Left lung (tissue), 14 donors: ENCODE measurements at places on chromosomes 1 and 21. TPM values are rescaled to one million over a fixed set of nuclear protein-coding genes. Genes with fewer than 3 reads are reported as not detected.

Gene PLXNA2
- total RNA-seq: 73.5 TPM

DNA sequence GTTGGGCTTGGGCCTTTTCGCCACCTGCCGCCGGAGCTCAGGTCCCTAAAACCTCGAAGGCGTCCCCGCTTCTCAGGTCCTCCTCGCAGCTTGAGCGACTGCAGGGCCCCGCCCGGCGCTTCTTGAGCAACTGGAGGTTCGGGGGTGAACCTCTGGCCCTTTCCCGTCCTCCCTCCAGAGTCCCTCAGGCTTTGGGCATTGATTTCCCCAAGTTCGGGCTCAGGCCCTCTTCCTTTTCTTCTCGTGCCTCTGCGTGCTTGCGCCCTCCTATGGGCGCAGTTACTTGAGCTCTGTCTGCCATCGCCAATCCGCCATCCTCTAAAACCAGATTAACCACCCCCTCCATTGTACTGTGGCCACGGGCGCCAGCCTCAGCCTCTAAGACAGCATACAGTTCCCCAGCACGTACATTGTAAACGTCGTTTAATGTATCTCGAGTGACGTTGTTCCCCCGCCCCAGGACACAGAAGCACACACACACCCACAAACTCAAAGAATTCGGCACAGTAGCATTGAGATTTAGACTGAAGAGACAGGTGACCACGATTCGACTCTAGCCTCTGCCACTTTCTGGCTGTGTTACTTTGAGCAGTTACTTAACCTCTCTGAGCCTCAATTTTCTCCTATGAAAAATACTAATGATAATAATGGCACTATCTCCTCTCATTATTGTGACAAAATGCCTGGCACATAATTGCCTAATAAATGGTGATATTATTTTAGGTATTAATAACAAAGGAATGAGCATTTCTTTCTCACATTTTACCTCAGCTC is 22.6 kb downstream of the BTG2 start:
- no peak for DNase-seq

Gene KRTAP12-1
- total RNA-seq: not detected

Gene LRRC71
- total RNA-seq: 0.38 TPM

GRCh38 chr21:20642681-20643080 is 355.5 kb upstream of the NCAM2 start:
- DNase-seq: no peak

DNA sequence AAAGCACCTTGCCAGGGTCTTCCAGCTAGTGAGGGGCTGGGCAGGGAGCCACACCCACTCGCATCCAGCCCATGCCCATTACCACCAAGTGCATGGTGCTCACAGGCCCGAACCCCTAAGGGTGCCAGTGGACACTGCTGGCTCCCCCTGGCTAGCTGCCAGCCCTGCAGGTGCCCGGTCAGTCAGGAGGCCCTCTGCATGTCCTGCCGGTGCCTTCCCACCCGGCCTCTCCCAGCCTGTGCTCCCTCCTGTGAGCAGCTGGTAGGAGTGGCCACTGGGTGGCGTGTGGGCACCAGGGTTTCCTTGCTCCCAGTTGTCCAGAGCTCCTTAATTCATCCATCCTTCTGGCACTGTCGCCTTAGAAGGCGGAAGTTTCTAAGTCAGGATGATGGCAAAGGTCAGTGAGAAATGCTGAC is 33.4 kb downstream of the QSOX1 start:
- DNase-seq: peak; percentile 46

Gene TMCC2
- 3.4 TPM for total RNA-seq

GRCh38 chr1:41670217-41670957 is 185.9 kb upstream of the EDN2 start:
- DNase-seq: no peak

GRCh38 chr1:219945795-219946194 is 17.4 kb upstream of the SLC30A10 start:
- no peak for DNase-seq

Gene TRIM58
- 4.8 TPM for total RNA-seq

- DNase-seq: no peak
Measured at GRCh38 chr21:46093668-46094400, 4.1 kb upstream of the COL6A2 start.

DNA sequence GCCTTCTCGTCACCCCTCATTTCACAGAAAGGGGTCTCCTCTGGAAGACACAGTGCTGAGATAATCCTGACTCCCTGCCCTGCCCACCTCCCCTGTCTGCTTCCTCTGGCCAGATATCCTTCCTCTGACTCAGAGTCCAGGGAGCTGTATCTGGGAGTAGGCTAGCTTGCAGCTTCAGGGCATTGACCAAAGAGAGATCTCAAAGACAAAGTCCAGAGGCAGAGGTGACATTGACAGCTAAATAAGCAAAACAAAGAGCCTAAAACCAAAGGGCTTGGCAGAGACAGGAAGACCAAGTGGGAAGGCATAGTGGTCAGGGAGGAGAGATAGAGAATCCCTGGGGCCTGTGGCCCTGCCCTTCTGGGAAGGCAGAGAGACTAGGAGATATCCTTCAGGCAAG is 64.9 kb downstream of the TNR start:
- no peak for DNase-seq

Gene PLPP3
- total RNA-seq: 44.5 TPM

DNA sequence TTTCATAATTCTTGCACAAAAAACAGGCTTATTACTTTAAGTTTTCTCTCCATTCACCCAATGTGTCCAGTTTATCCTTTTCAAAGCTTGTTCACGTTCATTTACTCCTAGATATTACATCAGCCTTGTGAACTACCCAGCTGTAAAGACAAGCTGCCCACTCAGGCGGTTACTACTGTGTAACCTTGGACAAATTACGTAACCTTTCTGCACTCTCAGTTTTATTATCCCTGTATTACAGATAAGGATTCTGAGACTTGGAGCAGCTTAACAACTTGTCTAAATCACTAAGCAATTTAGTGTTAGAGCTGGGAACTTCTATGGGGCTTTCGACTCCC is 20.5 kb upstream of the LPAR3 start:
- DNase-seq: no peak

Gene GUCA2B
- total RNA-seq: not detected

DNA sequence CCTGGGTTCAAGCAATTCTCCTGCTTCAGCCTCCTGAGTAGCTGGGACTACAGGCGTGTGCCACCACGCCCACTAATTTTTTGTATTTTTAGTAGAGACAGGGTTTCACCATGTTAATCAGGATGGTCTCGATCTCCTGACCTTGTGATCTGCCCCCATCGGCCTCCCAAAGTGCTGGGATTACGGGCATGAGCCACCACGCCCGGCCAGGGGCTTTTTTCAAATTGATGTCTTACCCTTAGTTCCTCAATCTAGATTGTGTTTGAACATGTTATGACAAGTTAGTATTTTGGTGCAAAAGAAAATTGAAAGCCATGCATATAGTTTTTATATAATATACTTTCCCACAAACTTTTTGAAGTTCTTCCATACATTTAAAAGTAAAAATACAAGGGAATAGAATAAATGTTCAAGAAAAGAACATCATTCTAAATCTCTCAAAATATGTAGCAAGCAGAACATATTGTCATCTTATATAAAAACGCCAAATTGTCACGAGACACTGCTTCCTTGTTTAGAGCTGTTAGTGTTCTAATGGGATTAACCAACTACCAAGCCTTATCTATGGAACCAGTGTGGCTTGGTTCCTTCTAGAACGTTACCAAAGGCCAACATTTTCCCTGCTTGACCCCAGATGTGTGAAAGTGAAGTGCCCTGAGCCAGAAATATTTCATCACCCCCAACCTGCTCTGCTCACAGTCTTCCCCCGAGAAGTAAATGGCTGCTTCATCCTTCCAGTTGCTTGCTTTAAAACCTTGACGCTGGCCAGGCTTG is 9.5 kb upstream of the PLEKHM2 start:
- DNase-seq: no peak

DNA sequence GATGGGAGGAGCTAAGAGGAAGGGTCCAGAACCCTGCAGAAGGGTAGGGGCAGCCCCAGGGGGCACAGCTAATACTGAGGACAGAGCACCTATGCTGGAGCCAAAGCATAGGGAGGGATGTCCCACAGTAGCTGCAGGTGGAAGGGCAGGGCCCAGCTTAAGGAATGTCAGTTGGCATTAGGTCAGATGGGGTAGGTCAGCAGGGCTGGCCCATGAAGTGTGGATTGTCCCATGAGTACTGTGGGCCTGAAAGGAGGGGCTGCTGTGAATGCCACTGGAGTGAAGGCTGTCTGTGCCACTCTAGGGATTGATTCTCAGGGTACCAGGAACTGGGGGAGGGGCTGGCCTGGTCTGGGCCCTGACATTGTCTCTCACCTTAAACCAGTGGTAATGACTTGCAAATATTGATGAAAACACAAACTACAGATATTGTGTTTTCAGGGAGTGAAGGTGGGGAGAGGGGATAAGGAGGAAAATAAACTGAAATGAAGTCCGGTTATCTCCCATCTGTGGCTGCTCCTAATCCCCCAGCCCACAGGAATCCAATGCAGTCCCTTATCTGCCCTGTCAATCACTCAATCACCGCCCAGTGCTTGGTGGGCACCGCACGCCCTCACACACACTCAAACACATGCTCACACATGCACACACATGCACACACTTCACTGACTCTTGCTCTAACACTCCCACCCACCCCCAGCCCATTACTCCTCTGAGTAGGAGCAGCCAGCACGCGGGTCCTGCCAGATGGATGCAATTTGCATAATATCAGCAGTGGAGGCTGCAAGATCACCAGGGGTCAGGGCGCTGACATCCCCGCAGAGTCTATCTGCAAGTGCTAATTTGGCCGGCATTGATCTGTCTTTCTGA is 27.8 kb downstream of the DMAP1 start:
- peak; percentile 23 for DNase-seq

DNA sequence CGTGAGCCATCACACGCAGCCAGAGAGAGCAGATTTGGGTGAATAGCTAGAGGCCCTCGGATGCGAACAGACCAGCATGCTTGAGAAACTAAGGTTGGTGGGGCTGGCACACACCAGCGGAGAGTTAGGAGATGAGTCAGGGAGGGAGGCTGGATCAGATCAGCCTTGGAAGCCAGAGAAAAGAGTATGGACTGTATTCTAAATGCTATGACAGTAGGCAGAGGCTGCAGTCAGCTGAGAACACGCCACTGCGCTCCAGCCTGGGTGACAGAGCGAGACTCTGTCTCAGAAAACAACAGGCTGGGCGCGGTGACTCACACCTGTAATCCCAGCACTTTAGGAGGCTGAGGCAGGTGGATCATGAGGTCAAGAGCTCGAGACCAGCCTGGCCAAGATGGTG is 4.0 kb upstream of the PLEKHM2 start:
- DNase-seq: no peak

GRCh38 chr1:115412286-115412685 is 74.2 kb upstream of the NGF start:
- DNase-seq: no peak

Gene PTPRC
- total RNA-seq: 53.0 TPM

Gene KRTAP11-1
- total RNA-seq: not detected

Gene KIF26B
- 7.6 TPM for total RNA-seq

Gene SLC2A5
- total RNA-seq: 1.4 TPM

DNA sequence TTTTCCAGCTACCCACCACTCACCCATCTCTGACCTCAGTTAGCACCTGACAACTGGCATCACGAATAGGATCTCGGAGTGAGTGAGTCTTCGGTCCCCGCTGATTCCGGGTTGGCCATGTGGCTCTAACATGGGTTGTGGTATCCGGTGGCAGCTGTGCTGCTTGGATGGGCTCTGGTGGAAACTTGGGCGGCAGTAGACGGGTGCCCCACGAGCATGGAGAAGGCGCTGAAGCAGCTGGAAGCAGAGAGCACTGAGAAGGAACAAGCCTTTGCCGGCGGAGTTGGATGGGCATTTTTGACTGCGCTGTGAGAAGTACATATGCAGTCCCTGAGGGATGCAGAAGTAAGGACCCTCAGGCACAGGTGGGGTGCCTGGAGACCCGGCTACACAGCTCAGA is 1044.0 kb upstream of the ADGRL4 start:
- DNase-seq: peak; percentile 71

- no peak for DNase-seq
Measured at GRCh38 chr1:161266202-161266601, 7.7 kb downstream of the PCP4L1 start.

Gene FNDC5
- not detected for total RNA-seq

Gene OR6K3
- 0.21 TPM for total RNA-seq

Gene CRYZL1
- 27.9 TPM for total RNA-seq
